Activated CD4-positive, CD25-positive, alpha-beta regulatory T cell treated with anti-CD3 and anti-CD28 coated beads, Interleukin-2, amount 50 U/mL, for 24 hours (primary cell): ENCODE measurements at places on chromosomes 1 and 21.

DNA sequence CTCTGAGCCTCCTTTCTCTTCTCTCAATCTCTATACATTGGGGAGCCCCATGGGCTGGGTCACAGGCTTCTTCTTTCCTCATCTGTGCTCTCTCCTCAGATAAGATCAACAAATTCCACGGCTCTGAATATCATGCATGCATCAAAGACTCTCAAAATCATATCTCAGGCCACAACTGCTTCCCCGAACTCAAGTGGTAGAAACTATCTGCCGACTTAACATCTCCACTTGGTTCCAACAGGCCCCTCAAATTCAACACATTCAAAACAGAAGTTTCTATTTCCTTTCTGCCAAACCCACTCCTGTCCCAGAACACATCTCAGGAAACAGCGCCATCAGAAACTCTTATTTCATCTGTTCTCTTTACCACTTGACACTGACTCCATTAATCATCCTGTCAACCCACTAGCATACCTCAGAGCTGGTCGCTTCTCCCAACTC, 16.7 kb downstream of the DDX59 start:
- peak; percentile 13 for ATAC-seq

- ATAC-seq, result no peak
Observed at GRCh38 chr1:3533067-3534048, 78.0 kb downstream of the MEGF6 start.

GRCh38 chr1:208977638-208978256, 605.8 kb upstream of the CAMK1G start:
- ATAC-seq, result no peak

GRCh38 chr1:94031591-94031990, 89.4 kb downstream of the ABCA4 start:
- ATAC-seq, result no peak

DNA sequence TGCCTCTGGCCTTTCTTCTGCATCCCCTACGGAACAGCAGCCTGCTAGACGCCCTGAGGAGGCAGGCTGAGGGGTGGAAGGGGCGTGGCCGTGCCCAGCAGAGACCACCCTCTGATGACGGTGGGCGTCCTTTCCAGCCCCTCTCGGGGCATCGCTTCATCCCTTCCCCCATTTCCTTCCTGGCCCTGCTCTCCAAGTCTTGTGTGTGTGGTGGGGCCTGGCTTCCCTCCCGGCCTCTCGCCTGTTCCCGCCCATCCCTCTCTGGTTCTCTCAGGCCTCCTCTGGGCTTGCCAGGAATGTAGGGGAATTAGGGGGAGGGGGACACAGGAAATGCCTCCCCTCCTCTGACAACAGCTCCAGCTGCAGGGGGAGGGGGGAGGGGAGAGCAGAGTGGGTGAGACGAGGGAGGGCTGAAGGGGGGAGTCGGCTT, 51.1 kb downstream of the SKI start:
- ATAC-seq, result no peak

DNA sequence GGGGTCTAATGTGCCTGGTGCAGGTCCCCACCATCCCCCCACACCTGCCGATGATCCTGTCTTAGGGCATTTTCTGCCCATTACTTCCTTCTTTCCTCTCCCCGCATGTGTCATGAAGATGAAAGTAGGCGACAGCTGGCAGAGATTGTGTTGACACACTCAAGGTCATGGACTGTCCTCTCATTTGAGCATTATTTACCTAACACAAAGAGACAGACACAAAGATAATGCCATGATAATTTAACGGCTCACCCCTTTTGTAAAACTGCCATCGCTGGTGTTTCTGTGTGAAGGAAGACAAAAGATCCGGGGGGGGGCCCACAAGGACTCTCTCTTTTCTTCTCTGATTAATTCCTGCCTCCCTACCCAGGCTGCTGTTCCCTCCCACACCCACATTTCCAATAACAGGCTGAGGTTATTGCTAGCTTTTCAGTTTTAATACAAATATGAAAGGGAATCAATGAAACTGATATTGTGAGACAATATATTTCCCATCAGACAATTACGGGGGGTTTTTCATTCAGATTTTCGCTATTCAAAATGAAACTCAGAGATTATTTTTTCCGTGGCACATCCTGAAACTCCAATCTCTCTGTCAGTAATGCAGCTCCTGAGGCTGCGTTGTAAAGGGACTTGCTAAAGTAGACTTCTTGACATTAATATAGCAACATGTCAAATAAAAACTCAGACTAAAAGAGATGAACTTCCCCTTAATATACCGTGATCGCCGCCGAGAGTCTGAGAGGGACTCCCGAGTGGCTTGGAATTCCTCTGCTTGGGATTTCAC, 561.1 kb downstream of the NPHP4 start:
- no peak for ATAC-seq

- no peak for ATAC-seq
Observed at GRCh38 chr1:214362188-214362882, 81.4 kb downstream of the SMYD2 start.

DNA sequence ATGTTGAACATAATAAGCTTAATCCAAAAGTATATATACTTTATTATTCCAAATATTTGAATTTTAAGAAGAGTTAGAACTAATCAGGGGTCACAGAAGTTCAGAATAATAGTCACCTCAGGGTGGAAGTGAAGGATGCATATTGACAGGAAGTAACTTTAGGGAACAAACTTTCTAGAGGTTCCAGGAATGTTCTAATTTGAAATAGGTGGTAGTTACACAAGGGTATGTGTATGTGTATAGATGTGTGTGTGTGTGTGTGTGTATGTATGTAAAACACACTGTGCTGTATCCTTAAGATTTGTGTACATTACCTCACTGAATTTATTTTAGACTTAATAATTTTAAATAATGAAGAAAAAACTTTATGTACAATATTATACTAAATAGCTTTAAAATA, 110.4 kb downstream of the ACBD6 start:
- ATAC-seq, result no peak
